ENCODE measurements at places on chromosomes 1 and 21. TPM values are rescaled to one million over a fixed set of nuclear protein-coding genes. Genes with fewer than 3 reads are reported as not detected.

DNA sequence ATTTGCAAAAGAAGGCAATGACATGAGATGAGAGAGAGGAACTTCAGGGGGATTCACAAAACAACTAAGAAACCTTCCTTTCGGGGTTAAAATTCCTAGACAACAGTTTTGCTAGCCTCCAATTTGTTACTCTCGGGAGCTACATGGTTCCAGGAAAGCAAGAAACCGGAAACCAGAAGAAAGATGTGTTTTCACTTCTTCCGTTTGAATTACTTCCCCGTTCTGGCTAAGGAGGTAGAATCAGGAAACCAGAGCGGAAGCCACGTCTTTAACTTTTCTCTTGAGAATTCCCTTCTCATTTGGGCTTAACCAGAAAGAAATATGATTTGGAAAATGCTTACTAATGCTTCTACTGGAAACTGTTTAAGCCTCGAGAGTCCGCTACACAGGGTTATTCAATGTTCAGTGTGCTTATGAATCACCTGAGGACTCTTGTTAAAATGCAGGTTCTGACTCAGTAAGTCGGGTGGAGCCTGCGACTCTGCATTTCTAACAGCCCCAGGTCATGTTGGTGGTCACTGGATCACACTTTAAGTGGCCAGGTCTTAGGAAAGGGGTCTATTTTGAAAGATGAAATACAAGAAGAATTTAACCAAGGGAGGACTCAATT is 43.5 kb upstream of the MCOLN3 start:
- DNase-seq, result peak; percentile 11

DNA sequence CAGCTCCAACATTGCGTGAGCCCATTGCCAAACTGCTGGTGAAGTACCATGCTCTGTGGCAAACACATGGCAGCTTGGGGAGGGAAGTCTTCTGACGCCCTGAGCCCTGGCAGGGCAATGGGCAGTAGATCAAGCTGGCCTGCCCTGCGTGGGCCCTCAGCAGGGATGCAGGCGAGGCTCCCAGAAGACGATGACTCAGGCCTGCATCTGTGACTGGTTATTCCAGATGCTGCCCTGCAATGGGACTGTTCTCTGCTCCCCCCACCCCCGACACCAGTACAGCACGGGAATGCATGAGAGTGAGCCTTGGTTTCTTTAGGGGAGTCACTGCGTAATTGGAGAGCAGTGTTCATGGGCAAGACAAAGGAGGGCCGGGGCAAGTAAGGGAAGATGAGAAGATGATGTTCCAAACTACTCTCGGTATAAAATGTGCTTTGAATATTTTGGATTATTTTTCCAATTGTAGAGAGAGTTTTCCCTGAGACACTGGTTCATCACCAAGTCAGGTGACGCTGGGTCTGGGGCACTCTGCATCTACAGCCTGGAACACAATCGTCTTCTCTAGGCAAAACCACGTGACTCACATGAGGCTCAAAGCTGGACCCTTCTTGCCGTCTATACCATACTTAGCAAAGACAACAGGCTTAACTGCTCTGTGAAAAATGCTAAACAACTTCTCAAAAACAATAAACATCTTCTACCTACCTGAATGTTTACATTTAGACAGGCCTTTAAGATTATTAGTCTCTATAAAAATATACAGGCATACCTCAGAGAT is 9.0 kb upstream of the C1orf198 start:
- peak; percentile 68 for DNase-seq

GRCh38 chr21:43906585-43907370 is 41.8 kb downstream of the AGPAT3 start:
- no peak for DNase-seq

GRCh38 chr1:111561328-111561727 is 57.9 kb upstream of the ADORA3 start:
- no peak for DNase-seq

DNA sequence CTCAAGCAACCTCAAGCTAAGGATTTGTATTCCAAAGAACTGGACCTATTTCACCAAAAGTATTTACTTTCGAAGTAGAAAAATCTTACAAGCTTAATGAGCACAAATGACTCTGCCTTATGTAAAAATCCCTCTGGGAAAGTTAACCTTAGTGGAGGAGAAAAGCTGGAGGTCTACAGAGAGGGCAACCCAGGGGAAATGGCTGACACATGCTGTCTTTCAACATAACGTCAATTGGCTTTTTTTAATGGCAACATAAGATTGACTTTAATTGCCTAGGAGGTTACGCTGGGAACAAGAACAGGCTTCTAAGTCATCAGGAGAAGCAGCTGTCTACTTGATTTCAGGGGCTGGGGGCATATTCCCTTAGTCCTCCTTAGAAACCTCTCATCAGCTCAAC is 52.3 kb downstream of the UTP25 start:
- no peak for DNase-seq

DNA sequence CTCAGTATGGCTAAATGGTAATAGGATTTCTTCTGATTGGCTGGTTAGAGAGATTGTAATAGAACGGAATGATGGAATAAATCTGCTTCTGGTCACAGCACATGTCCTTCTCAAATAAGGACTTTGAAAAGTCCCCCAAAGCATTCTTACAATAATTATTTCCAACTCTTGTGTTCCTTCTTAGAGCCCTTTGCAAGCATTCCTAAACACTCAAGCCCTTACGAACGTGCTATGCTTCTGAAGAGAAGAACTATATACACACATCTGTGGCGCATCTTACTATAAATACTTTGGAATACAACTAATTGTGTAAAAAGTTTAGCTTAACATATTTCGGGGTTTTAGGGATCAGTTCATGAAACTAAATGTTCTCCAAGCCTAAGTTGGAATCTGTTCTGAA is 25.6 kb downstream of the CLIC4 start:
- peak; percentile 29 for DNase-seq

GRCh38 chr1:158563853-158564252 is 6.5 kb downstream of the OR6P1 start:
- DNase-seq, result no peak

DNA sequence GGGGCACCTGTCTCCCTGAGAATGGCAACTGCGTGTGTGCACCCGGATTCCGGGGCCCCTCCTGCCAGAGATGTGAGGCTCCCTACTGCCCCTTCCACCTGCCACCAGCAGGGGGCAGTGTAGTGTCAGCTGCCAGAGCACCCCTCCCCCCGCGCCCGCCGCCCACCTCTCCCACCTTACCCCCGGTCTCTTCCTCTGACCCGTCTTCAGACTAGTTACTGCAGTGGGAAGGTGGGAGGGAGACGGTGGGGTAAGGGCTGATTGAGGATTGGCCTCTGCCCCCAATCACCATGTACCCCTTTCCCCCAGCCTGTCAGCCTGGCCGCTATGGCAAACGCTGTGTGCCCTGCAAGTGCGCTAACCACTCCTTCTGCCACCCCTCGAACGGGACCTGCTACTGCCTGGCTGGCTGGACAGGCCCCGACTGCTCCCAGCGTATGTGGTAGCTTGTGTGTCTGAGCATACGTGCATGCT is 10.1 kb upstream of the LRRC71 start:
- DNase-seq, result no peak

DNA sequence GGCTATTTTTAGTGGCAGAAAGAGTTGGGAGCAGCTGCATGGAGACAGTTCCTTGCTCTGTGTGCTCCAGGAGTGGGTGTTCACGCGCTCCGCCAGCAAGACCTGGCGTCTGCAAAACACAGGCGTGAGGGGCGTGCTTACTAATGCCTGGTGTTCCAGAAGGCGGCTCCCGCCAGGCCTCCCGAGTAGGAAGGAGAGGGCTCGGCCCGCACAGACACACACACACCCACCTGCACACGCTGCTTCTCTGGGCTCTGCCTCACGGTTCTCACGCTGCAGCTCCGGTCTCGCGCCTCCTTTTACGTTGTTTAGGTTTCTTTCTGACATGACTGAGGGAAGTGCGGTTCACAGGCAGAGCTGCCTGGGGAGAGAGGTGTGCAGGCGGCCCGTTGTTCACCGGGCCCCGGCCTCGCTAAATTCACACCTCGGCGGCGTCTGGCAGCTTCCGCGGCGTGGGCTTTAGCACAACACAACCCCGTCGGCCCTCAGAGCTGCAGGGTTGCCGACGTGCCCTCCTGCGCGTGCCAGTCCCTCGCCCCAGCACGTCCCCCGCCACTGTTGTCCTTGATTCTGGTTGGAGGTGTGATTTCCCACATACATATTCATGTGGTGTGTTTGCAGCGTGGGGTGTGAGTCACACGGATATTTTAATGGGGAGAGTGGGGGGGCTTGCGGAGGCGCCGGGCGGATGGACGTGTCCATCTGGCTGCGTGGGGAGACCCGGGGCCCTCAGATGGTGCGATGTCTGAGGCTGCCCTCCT is 77.0 kb downstream of the SKI start:
- DNase-seq, result no peak

- DNase-seq, result peak; percentile 36
These were observed 202.7 kb downstream of the BACH1 start for GRCh38 chr21:29501451-29501850.

- DNase-seq, result peak; percentile 33
These were observed 75.7 kb upstream of the RAVER2 start for GRCh38 chr1:64669098-64669675.

DNA sequence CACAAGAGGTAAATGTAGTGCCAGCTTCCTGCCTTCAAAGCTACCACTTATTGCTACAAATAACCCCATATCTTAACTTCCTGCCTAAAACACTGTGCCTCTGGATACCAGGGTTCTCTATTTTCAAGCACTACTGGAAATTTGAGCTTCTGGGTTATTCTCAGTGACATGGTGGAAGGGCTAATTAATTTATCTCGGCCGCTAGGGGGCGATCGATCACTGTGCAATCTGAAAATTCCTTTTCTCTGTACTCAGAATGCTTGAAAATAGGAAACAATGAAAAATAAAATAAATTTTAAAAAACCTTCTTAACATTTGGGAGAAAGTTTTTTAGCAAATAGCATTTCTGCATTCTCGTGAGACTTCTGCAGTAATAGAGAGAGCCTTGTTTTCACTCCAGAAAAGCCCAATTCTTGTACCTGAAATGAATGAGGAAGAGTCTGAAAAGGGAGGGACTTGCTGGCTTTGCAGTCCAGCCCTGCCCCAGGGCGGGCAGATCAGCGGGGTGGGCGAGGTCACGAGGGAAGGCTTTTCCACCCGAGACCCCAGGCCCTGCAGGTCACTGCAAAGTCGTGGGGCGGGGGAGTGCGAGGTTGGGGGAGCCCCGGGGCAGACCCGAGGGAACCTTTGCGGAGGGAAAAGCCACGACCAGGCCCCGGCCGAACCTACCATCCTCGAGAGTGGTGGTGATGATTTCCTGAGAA is 276.7 kb downstream of the PCP4 start:
- peak; percentile 14 for DNase-seq

- DNase-seq, result no peak
These were observed 7.9 kb upstream of the GSTM5 start for GRCh38 chr1:109704173-109704572.

GRCh38 chr1:167033646-167034045 is 44.6 kb downstream of the MAEL start:
- DNase-seq, result no peak

- no peak for DNase-seq
These were observed 37.8 kb downstream of the ELK4 start for GRCh38 chr1:205593967-205594366.

DNA sequence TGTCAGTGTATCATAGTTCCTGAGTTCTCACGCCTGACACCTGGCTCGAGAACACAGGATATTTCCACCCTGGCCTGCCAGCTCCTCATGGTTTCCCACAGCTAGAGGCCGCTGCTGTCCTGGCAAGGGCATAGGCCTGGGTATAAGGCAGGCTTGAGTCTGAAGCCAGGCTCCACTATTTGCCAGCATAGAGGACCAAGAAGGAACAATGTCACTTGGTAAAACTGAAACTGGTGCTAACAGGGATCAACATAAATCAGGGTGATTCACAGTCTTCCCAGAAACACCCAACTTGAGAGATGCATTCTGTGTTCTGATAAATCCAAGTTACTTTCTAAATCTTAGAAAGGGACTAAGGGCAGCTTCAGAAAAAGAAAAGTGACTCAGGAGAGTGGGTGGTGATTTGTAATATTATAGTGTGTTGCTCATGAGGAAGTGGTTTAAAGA is 6.9 kb upstream of the S100A2 start:
- DNase-seq, result peak; percentile 85

DNA sequence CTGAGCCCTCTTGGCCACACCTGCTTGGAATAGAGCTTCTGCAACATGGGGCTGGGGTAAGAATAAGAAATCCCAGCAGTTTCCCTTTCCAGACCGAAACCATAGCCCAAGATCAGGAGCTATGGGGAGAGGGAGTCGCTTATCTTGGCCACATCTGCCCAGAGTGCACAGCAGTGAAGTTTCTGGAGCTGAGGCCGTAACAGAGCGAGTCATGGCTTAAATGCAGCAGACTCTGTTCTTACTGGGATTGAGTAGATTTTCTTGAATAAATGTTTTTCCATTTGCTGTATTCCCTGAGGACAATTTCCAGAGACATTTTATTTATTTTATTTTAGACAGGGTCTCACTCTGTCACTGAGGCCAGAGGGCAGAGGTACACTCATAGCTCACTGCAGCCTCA is 33.5 kb downstream of the CFAP57 start:
- DNase-seq, result peak; percentile 72

DNA sequence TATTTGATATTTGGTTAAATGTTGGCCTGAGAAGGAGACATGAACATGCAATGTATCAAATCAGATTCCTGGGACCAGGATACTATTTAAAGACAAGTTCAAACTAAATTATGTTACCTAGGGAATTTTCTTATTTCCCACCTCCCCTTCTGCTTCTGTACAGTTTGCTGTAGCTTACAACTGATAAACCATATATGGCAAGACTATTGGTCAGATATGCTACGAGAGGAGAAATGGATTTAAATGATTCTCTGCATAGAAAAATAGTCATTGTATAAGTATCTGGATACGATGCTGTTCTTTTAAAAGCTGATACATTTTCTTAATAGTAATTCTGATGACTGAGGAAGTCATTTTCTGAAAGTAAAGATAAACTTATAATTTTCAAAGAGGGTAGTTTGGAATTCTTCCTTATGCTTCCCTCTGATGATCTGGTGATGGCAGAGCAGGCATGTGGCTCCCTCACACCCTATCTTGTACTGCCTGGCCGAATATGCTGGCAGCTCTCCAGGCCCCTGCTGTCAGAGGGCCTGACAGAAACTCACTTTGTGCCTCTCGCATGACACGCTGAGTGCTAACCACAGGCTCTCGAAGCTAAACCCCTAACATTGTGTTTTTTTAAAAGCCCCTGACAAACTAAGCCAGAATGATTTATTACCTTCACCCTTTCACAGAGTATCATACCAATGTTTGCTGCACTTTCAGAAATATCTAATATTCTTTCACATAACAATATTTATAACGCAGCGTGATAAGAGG is 19.4 kb downstream of the RRP15 start:
- DNase-seq, result peak; percentile 29

- DNase-seq, result no peak
These were observed 115.7 kb downstream of the AKT3 start for GRCh38 chr1:243734308-243734695.

- no peak for DNase-seq
These were observed 116.2 kb downstream of the KCNJ6 start for GRCh38 chr21:37800057-37800455.

Gene FCGR2B
- not detected for total RNA-seq

Gene ILDR2
- total RNA-seq, result 0.25 TPM

Gene CYP4A22
- total RNA-seq, result not detected

Gene ORC1
- 12.6 TPM for total RNA-seq

Gene ATP1A4
- not detected for total RNA-seq

Gene PLPPR5
- not detected for total RNA-seq

Gene HTR1D
- total RNA-seq, result not detected

Gene S100A9
- total RNA-seq, result not detected

Gene MYBPH
- 0.08 TPM for total RNA-seq

Measured in fibroblast of the aortic adventitia (primary cell).